ENCODE measurements at places on chromosomes 5 and 9.

DNA sequence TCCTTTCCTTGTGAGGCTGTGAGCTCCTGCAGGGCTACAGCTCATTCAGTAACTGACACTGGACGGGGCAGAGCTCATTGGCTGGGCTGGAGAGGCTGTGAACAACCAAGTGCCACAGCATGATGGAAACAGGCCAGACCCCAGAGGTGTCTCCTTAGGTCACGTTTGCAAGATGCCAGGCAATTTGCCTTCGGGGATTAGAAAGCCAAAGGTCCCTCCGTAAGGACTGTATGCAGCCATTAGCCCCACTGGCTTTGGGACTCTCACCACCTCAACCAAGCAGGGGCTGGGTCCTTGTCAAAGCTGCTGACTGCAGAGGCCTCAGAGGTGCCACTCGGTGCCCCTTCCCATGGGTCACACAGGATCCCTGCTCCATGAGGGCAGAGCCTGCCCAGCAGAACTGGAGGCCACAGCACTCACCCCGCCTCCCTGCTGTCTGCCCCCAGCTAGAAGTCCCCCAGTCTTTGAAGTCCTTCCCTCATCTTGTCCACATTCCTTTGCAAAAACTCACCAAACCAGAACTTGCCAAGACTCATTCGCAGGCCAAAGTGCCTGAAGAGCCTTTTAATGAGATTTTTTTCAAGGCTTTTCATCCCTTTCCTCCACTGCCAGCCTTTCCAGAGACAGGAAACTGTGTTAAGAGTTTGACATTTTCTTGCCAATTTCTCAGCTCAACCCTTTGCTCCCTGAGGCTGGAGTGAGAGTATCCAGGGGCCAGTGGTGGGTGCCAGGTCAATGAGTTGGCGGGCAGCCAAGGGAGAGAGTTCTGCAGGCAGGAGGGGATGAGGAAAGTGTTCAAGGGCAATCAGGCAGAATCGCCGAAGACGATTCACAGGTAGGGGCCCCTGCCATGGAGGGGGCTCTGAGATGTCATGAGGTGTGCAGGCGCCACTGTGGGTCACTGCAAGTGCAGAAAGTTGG, 39.7 kb upstream of the SLC25A51 start:
- no peak for DNase-seq

DNA sequence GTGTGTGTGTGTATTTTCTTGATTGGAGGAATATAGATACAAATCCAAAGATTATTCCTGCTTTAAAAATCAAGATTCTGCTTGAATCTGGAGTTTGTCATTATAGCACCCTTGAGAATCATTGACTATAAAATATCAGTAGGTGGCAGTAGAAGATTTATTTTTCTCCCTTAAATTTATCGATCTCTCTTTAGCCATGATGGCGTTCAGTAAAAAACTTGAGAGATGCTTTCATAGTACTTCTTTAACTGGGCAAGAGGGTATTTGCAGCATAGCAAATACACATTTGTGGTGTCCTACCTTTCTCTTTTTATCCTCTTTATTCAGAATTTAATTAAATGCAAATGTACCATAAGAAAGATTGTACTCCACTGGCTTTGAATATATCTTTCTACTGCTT, 307.7 kb downstream of the ADGRV1 start:
- DNase-seq: no peak

- DNase-seq: no peak
These were observed 112.4 kb downstream of the ACTL7B start for GRCh38 chr9:108743416-108743815.

GRCh38 chr9:80522465-80522864, 950.7 kb downstream of the TLE4 start:
- DNase-seq: no peak

DNA sequence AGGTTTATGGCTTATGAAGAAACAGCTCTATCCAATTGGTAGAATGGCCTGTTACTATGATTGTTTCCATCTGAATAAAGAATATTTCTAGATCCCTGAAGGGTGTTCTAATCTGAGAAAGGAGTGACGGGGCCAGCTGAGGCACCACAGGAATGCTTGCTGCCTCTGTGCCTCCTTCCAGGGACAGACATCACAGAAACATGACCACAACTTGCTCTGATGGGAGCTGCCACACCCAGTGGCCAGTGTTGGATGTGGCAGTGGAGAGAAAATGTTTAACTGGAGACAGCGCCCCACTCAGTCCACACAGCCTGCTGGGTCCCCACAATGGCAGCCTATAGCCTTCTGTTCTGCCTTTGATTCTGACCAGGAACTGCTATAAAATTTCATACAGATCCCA, 38.6 kb upstream of the TESK1 start:
- DNase-seq: no peak

DNA sequence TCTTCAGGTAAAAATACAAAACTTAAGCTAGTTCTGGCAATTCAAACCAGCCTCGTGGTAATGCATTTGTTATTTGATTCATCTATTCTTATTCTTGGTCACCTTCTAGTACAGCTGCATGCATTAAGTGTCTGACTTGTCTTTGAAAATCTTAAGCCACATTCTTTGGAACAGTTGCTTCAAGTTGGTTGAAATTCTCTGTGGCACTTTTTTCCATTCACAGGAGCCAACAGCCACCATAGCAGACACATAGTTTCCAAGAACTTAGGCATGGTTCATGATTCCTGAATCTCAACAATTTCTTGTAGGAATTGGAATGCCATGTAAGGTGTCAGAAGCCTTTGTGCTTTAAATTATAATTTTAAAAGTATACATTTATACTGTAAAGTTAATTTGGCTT, 47.4 kb upstream of the MEF2C start:
- no peak for DNase-seq

DNA sequence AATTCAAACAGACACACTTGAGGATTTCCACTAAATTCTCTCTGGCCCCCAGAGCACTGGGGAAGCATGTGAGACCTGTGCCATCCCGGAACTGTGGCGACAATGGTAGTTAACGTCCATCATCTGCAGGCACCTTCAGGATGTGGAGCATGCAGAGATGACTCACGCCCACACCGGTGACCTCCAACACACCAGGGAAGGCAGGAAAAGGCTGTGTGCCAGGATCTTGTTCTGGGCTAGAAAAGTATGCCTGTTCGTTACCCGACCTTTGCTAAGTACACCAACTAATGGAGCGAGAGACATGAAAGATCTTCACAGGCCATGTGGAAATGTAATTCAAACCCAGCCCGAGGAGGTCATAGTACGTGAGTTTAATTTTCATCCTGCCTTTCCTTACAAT, 208.8 kb downstream of the MELK start:
- no peak for DNase-seq

DNA sequence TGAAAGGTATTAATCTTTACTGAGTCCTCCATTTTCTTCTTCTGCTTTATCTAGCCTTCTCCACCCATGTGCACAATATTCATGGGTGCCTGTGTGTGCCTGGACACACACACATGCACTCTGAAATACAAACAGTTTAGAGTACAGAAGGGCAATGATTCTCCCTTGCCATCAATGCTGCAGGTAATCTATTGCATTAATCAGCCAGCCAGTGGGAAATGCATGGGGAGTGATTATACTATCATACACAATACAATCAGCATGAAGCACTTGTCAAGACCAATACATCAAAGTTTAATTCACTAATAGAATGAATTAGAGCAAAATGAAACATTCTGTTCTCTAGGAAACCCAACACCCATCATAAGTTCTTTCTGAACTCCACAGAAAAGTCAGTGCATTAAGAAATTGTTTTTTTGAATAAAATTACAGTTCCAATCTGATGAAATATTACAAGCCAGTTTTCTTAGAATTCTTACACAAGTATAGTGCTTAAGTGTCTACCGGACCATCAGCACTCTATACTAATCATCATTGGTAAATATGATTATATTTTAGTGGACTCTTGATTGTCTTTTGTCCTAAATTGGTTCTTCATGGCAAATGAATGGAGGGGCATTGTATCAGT, 172.2 kb downstream of the ZSWIM6 start:
- no peak for DNase-seq

GRCh38 chr5:115170134-115170928, 623 bp upstream of the TRIM36 start:
- no peak for DNase-seq

DNA sequence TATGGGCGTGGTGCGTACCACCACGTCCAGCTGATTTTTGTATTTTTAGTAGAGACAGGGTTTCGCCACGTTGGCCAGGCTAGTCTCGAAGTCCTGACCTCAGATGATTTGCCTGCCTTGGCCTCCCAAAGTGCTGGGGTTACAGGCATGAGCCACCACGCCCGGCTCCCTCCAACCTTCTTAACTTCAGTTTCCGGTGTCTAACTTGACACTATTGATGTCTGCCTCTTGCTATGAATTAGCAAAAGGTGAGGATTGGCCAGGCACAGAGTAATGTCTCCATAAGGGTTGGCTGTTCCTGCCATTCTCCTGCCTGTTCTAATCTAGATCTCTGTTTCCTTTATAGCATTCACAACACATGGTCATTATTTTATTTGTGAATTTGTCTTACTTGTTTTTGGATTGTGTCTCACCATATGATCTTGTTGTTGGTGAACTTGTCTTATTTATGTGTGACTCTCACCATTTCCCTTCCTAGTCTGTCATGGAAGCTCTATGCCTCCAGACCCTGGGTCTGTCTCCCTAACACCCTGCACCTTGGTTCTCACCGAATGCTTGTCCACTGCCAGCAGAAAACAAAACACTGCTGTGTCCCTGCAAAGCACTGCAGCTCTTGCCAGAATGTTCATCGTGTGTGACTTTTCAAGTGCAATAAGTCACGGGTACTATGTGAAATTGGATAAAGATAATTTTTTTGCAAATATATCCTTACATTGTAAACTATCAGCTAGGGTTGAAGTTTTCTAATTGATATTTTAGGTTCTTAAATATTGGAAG, 26.0 kb downstream of the BASP1 start:
- DNase-seq: no peak

DNA sequence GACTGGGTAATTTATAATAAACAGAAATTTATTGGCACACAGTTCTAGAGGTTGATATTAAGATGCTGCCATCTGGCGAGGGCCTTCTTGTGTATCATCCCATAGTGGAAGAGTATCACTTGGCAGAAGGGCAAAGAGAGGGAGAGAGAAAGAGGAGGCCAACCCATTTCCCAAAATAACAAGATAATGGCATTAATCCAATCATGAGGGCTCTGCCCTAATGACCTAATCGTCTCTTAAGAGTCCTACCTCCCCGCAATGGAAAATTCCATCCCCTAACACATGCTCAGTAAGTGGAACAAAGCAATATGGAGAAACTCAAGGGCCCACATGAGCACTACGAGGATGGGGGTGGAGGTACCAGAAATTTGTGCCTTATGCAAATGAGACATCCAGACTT, 17.6 kb upstream of the VDAC1 start:
- no peak for DNase-seq

GRCh38 chr5:58491216-58491892, at the start of gene GAPT:
Gene GAPT, plus strand, starts transcription at chr5:58491435. Its CDS starts 3,102 bp downstream, at chr5:58494537.
- no peak for DNase-seq

- DNase-seq: no peak
These were observed 96.2 kb downstream of the TLE4 start for GRCh38 chr9:79667817-79668436.

- no peak for DNase-seq
These were observed 724.4 kb downstream of the TLE1 start for GRCh38 chr9:80964914-80965313.

GRCh38 chr9:4700091-4700490, 20.7 kb downstream of the CDC37L1 start:
- DNase-seq: no peak

- no peak for DNase-seq
These were observed 1.1 kb downstream of the RUSC2 start for GRCh38 chr9:35490910-35491465.

DNA sequence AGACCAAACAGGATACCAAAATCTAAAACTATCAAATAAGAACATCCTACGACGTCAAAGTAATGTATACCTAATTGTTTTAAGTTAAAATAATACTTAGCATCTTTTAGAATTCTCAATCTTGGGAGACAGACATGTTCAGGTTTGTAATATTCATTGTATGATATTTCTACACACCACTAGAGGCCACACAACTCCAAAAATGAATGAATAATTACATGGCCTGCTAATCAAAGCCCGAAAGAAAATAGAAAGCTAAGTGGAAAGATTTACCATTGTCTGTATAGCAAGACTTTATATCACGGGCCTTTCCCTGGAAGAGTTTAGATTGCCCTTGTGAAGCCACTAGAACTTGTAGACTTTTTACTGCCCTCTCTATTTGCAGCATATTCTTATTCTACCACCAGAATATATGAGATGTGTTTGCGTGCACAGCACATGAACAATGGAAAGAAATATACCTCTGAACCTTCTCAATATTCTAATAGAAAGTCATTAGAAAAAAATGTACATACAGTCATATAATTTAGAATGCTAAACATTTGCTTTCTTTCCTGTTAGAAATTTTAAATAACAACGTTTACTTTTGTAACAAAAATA, 380.1 kb upstream of the NUDT12 start:
- DNase-seq: no peak

GRCh38 chr9:110512817-110513216, 66.7 kb downstream of the SVEP1 start:
- DNase-seq: no peak

DNA sequence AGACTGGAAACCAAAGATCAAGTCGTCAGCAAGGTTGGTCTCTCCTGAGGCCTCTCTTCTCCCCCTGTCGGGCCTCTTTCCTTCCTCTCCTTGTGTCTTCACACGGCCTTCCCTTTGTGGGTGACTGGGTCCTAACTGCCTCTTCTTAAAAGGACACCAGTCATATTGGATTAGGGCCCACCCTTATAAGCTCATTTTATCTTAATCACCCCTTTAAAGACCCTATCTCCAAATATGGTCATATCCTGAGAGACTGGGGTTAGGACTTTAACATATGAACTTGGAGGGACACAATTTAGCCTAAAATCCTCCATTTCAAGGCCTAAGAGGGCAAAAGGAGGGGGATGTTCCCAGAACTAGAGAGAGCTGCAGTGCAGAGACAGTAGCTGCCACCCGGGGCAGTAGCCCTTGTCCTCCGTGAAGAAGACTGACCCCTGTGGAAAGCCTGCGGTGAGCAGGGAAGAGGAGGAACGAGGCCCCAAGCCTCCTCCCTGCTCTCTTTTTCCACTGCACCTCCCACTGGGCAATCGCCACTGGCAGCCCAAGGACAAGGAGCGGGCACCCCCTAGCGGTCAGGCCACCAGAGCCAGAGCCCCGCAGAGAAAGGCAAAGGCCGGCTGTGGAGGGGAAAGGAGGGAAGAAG, 34.9 kb downstream of the CFAP90 start:
- DNase-seq: peak; percentile 89

GRCh38 chr5:80714570-80715298, 60.0 kb upstream of the DHFR start:
- DNase-seq: no peak

DNA sequence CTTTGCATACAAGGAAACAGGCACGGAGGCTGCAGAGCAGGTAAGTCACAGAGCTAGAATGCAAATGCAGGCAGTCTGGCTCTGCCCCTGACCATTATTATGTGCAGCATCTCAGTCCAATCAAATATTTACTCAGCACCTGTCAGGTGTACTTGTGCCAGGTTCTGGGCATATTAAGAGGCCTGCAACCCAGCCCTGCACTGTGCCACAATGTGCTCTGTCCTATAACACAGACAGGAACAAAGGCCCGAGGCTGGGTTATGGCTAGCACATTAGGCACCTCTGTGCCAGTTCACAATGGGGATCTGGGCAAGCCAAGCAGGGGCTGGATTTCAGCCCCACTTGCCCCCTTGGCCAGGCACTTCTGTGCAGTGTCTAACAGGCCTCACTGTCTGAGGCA, 14.0 kb downstream of the ARL15 start:
- DNase-seq: no peak

GRCh38 chr5:15752663-15753285, 252.8 kb downstream of the FBXL7 start:
- no peak for DNase-seq

GRCh38 chr5:160773646-160774410, 78.2 kb downstream of the ATP10B start:
- no peak for DNase-seq

Measured in suprapubic skin (tissue), 4 donors.